Hepatic stellate cell (primary cell): ENCODE measurements at places on chromosomes 5 and 9.

DNA sequence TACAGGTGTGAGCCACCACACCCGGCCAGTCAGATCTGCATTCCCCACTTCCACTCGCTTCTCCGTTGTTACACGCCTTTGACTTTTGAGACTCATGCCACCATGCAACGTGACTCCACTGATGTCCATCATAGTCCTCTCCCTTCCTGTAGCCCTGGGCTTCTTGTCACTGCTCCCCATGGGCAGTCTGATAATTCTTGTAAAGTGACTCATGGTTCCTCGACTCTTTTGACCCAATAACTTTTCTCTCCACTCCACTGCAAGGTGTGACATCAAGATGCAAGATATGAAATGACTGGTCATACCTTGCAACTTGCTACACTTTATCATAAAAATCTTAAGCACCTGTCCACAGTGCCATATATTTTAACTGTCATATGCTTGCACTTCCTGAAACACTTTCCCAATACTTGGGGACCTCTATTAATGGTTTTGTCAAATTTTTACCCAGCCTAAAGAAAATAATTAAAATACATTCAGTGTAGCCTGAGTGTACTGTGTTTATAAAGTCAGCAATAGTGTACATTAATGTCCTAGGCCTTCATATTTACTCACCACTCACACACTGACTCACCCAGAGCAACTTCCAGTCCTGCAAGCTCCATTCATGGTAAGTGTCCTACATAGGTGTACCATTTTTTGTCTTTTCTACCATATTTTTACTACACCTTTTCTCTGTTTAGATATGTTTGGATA, 18.6 kb upstream of the ANKRD18A start:
- DNase-seq = no peak

GRCh38 chr5:163384669-163385068, 52.7 kb upstream of the CCNG1 start:
- no peak for DNase-seq

DNA sequence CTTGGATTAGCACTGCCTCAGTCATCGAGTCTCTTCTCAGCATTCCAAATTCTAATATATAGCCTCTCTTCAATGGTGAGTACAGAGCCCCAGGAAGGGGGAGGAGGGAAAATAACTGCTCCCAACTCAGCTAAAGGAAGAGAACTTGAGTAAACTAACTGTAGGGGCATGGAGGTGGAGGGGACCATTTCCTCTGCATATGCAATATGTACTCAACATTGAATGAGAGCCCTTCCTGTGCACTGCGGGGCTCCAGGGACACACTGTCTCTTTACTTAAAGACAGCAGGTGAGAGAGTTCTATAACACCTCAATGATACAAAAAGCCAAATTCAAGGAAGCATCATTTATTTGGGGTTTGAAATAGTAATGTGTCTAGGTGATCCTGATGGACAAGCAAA, 75.1 kb downstream of the GNAQ start:
- DNase-seq = no peak

DNA sequence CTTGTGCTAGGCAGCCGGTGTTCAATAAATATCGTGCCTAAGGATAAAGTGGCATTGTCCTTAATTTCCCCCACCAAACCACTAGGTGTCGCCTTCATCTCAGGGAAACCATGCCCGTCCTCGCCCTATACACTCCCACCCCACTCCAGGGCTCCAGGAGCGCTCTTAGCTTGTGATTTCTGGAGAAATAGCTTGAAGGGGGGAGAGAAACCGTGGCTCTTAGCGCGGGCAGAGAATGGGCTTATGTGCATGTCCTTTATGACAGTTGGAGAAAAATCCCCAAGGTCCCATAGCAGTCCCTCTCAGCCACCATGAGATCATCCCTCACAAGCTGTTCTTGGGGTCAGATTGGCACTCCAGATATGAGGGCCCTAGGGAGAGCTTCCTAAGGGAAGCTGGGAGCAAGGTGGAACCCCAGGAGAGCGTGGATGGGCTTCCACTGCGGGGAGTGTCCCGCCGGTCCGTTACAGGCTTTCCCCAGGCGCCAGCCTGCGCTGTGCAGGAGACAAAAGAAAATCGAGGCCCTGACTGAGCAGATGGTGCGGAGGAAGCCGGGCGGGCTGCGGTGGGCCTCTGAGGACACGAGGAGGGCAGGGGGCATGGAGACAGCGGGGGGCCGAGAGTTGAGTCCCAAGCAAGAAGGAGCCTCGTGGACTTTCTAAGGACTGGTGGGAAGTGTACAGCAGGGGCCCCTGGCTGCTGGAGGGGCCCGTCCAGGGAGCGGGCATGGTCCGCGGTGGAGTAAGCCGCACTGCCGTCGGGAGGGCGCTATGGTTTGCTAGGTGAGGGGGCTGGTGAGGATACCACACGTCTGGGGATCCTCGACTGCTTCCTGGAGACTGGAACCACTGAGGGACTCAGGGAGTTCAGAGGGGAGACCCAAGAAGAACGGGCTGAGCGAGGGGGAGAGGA, 750 bp upstream of the NPR2 start:
- DNase-seq = peak; percentile 91

- DNase-seq = no peak
Observed at GRCh38 chr5:3197304-3198073, 398.1 kb upstream of the IRX1 start.

DNA sequence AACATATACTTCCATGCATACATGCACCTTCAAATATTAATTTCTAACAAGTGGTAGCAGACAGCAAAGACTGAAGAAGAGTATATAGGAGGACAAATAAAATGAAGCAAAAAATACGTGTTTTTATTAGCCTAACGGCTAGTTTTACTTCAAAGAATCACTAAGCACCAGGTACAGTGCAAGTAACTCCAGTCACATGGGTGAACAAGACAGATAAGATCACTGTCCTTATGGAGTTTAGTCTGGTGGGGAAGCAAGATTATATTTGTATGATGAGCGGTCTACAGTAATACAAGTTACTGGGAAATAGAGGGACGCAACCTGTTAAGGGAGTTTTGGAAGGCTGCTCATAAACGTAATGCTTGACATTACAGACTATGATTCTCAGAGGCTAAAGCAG, 16.0 kb downstream of the FBXW2 start:
- DNase-seq = no peak

DNA sequence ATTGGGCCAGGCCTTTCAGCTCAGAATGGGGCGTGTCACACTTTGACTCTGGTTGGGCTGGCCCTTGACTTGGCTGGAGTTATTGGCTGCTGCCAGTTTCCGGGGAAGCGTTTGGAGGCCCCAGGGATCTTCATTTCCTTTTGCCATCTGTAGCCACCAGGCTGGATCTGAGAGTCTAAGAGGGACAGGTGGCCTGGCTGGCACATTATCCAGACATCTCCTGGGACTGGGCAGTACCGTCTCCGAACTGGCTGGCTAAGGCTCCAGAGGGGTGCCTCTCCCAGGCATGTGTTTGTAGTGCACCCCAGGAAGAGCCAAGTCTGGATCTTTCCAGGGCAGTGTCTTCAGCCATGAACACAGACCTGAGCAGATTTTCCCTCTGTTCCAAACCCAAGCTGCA, 9.7 kb upstream of the JADE2 start:
- no peak for DNase-seq

- peak; percentile 67 for DNase-seq
Observed at GRCh38 chr9:20315677-20316076, 306.6 kb downstream of the MLLT3 start.

DNA sequence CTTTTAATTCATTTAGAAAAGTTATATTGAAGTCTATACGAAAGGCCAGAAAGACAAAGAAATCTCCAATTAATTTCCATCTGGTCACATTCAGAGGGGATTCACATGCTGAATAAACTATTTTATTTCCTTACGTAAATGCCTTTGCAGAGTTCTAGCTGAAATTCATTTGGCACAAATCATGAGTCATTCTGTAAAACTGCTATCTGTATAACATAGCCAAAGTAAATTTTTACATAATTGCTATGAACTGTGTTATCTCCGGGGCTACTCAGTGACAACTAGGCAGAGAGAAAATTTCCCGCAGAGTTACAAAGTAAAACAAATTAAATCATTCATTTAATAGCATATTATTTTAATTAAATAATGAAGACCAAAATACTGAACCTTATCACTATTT, 463.2 kb upstream of the ADAMTS16 start:
- no peak for DNase-seq

- DNase-seq = no peak
Observed at GRCh38 chr9:120856700-120857099, 14.0 kb upstream of the PSMD5 start.

- DNase-seq = no peak
Observed at GRCh38 chr9:137333016-137333671, 31.1 kb upstream of the NRARP start.

- no peak for DNase-seq
Observed at GRCh38 chr9:89791754-89792153, 186.9 kb downstream of the GADD45G start.

DNA sequence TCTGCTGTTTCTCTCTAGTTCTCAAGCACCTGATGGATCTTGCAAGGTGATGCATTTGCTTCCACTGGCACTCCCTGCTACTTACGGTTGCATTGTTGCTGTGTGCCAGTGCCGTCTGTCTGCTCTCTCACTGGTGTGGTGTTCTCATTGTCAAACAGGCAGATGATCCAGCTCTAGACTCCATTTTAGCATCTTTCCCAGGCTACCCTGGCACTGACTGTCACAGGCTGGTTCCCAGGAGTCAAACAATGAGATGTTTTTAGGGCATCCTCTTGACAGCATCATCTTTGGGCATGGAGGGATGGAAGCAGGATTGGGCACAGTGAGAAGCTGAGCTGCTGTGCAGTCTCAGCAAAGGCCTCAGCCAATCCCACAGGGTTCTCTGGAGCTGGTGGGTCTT, 12.9 kb downstream of the MTRR start:
- no peak for DNase-seq

- peak; percentile 59 for DNase-seq
Observed at GRCh38 chr9:15142878-15143534, 164.0 kb downstream of the TTC39B start.

DNA sequence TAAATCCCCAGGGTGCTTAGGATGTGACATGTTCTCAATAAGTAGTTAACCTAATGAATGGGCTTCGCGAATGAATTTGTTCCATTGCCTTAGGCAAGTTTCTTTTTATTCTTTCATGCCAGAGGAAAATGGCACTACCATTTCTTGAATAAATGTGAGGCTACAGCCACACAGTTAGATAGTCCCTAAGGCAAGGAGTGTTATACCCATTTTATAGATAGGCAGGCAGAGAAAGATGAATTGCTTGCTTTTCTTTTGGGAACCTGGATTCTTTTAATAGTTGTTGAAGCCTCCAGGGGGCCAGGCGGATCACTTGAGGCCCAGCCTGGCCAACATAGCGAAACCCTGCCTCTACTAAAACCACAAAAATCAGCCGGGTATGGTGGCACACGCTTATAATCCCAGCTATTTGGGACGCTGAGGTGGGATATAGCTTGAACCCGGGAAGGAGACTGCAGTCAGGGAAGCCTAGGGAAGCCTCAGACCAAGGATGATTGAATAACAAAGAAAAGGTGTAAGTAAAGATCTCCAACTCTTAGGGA, 943 bp downstream of the NOP16 start:
- DNase-seq = no peak

GRCh38 chr5:79842006-79842881, 148.8 kb downstream of the MTX3 start:
- DNase-seq = no peak

GRCh38 chr5:14225173-14225834, 82.2 kb downstream of the TRIO start:
- no peak for DNase-seq
